ENCODE measurements at places on chromosomes 7 and 10.

DNA sequence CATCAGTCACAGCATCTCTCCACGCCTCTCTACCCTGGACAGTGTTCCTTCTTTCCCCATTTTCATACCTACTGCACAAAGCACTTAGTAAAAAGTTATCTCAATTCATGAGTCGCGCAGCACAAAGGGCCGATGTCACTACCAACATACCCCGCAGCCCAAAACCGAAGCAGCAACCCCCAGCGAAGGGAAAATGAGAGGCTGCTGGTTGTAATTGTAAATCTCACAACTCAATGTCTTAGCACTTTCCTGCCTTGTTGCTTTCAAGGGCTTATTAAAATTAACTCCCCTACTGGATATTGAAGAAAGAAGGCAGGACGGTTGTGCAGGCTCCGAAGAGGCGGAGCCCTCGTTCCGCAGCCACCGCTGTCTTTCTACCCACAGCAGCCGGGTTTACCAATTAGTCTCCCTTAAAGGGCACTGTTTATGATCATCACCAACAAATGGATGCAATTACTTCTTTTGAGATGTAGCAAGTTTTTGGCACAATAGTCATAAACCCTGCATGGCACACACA lies 6.5 kb downstream of the DIP2C start:
- DNase-seq = no peak

DNA sequence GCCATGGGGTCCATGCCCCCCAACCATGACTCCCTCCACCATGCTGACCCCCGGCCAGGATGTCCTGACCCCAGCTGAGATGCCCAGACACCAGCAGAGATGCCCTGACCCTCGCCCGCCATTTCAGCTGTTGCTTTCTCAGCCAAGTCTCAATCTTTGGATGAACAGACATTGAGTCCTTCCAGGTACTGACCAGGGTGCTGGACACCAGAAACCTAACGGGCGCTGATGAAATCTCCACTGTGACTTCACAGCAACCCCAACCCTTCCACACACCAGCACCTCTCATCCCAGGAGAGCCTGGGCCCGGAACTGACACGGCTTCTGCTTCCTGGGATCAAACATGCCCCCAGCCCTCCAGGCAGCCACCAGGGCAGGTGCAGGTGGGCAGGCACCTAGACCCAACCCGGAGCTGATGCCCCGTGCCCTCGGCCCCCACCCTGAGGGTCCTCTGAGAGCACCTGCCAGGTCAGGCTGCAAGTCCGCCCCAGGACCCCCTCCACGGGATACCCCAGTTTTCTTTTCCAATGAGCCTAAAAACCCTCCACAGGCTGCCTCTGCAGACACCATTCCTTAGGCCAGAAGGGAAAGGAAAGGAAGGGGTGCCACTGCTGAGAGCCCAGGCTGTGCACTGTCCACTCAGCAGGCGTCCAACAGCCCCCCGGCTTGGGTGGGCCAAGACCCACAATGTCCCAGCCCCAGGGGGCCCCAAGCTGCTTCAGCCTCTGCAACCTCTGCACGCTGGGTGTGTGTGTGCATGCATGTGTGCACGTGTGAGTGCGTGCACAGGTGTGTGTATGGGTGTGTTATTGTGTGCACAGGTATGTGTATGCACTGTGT lies 43.4 kb upstream of the PDGFA start:
- DNase-seq = no peak

DNA sequence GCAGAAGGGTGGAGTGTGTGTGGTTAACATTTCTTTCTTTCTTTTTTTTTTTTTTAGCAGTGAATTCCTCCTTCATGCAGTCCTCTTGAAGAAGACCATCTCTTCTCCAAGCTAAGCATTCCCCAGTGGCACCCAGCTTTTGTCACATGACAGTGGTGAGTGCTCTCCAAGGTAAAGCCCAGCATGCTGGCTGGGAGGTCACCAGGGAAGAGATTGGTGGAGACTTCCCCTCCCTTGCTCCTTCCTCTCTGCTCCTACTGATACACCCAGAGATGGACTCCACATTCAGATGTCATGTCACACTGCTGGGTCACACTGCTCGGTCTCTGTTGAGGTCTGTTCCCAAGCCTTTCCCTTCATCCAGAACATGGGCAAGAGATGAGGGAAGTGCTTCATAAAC lies 55.3 kb downstream of the FRMPD2 start:
- no peak for DNase-seq

- peak; percentile 41 for DNase-seq
Observed at GRCh38 chr7:19754521-19755116, 18.8 kb downstream of the TMEM196 start.

DNA sequence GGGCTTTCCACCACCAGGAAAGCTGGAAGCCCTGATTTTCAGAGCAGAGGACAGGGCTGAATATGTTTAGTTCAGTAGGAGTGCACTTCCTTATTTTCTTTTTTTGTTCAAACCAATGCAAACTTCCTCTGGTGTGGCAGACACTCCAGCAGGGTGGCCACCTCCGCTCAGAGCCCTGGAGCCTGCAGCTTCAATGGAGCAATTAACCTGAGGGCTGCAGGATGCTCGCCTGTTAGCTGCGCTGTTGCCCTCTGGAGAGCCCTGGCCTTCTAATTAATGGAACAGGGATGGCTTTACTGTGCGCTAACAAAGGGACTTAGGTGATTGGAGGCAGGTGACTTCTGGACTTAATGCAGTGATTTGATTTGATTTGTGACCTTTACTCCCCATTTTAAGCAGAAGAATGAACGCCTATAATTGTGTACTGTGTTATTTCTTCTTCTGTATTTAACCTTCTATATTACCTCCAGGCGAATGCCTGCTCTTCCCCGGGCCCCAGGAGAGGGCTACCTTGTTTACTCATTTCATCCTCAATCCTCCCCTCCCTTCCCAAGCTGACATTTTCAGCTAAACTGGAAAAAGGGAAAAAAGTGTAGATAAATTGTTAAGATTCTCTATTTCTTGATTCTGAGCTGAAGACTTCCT lies 123.0 kb upstream of the CTBP2 start:
- peak; percentile 42 for DNase-seq

GRCh38 chr10:112083472-112083871 lies 100.1 kb downstream of the GPAM start:
- no peak for DNase-seq

DNA sequence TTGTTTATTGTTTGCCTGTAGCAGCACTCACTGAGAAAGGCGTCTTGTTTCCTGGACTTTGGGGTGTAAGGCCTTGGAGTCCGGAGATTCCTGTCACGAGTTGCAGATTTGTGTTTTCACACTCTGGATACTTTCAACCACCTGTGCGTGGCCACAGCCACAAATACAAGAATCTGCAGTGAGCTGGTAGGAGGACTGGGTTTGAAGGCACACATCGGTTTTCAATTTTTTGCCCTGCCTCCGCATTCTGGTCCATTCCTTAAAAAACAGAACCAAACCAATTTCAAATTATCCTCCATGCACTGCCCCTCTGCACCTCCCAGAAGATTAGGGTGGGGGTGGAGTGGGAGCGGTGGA lies 619 bp downstream of the EXOC4 start:
- DNase-seq = peak; percentile 16

DNA sequence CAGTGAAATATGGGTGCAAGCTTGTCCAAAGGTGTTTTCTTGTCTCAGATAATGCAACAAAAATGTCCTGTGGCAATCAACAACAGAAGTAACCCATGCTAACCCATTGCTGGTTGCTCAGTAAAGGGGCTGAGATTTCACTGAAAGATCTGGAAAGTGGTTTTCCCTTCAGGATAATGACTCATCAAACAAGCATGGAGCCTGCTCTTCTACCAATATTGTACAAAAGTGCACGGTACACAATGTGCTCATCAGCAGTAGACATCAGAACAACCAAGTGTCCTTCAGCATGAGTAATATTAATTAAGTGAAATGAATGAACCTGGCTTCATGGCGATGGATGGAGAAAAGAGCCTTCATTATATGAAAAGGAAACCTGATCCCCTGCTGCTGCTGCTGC lies 287.1 kb upstream of the NEBL start:
- no peak for DNase-seq

- DNase-seq = no peak
Observed at GRCh38 chr7:128352636-128353035, 8.9 kb downstream of the PRRT4 start.

DNA sequence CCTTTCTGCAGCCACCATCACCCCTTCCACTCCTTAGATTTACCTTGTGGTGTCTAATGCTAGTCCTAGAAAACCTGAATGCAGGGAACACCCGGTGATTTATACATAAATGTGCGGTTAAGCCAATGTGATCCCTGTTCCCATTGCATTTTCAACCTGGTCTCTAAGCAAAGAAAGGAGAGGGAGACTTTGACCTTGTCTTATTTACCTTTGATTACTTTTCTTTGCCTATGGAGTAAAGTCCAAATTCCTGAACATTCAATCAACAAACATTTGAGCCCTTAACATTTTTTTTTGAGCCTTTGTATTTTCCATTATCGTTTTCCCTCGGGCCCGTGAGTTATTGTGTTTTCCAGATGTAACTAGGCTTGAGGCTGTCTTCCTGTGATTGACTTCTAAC lies 233.9 kb downstream of the ZNF248 start:
- no peak for DNase-seq

- no peak for DNase-seq
Observed at GRCh38 chr7:116776046-116776445, 86.3 kb upstream of the CAPZA2 start.

- DNase-seq = no peak
Observed at GRCh38 chr7:131203291-131203976, 124.2 kb upstream of the MKLN1 start.

GRCh38 chr7:20700453-20701227 lies 85.2 kb downstream of the ABCB5 start:
- DNase-seq = no peak

GRCh38 chr7:125495997-125496396 lies 566.4 kb upstream of the POT1 start:
- no peak for DNase-seq

DNA sequence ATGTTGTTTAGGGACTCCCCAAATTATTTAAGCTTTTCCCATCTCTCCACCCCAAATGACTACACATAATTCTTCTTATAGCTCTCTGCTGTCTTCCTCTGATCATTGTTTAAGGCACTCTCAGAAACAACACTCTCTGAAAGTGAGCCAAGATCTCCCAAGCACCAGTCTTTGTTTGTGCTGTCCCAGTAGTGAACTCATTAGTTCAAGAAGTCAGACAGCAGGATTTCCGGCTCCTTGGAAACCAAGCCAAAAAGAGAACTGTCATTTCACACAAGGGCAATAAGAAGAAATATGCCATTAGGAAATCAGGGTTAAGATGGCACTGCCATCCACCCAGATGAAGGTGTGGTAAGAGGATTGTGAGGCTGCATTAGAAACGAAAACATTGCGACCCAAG lies 83.1 kb downstream of the FZD1 start:
- DNase-seq = no peak

GRCh38 chr7:123845823-123846216 lies 851 bp downstream of the HYAL4 start:
- no peak for DNase-seq

GRCh38 chr7:50798126-50798525 lies 15.4 kb upstream of the GRB10 start:
- DNase-seq = no peak

GRCh38 chr10:133258818-133259601 lies 17.7 kb downstream of the ADAM8 start:
- no peak for DNase-seq

DNA sequence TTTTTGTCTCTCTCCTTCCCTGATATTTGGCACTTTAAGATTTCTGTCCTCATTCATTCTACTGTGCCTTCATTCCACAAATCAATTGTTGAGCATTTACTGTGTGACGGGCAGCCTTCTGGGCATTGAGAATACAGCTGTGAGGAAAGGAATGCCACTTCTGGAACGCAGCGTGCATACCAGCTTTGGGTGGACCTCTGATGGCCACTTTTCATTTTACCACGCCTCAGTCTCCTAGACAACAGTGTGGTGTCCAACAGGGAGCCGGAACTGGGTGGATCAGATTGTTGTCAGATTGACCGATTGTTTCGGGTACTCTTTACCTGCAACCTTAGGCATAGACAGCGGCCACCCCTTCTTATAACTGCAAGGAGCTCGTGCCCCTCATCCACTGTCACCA lies 222.7 kb upstream of the DPP6 start:
- no peak for DNase-seq

DNA sequence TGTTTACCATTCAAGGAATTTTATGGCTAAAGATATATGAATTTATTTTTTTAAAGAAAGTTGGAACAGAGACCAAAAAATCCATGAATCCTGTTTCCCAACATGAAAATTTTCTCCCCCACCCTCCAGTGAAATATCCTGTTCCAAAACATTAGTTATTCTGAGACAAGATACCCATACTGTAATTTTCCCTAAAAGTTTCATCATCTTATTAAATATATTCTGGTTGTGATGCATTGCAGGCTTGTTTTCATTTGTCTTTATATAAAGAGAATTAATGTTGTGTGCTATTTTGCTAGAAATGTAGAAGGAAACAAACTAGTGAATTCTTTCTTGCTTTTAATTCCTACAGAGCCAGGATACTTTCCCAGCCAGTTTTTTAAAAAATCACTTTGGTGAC lies 106.6 kb downstream of the EXOC4 start:
- no peak for DNase-seq

DNA sequence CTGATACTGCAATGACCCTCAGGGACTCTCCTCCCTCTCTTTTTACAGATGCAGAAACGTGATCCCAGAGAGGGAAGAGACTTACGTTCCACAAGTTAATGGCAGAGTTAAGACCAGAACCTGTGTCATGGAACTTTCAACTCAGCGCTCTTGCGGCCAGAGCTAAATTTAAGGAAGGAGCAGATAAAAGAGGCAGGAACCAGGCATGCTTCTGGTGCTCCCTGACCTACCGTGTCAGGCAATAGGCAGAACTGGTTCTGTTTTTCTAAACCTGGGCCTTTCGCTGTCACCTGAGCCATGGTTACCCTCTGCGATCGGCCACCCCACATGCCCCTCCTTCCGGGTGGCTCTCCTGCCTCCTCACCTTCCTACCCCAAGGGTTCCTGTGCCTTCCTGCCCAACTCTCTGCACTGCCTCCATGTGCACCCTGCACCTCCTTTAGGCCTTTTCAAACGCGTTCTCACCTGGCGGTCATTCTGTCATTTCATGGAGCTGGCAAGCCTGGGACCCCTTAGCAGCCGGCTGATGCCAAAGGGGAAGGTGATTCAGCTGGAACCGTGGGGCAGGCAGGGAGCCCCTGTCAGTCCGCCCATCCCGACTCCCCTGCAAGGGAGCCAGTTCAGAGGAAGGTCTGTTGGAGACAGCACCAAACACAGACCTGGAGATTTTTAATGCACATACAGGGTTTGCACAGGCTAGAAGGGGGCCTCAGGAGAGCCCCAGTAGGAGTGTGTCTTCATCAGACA lies 7.7 kb upstream of the GBX1 start:
- DNase-seq = no peak

GRCh38 chr10:58741673-58742072 lies 229.0 kb downstream of the BICC1 start:
- no peak for DNase-seq

DNA sequence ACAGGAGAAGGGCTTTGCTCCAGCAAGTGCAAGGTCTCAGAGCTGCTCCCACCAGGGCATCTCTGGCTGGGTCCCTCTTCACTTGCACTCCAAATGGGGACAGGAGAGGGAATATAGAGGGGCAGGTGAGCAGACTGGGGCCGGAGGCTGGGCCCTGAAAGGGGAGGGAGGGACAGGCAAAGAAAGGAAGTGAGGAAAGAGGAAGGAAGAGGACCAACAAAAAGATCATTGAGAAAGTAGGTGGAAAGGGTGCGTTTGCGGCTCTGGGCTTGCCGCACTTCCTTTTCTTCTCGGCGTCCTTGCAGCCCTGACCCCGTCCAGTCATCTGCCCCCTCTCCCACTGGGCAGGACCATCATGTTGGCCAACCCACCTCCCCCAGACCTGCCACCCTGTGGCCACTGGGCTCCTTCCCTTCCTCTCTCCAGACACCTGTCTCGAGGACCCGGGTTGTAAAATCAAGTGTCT lies 14.0 kb downstream of the ITPRIP start:
- DNase-seq = no peak
